NCI-H524 (cell line): ENCODE measurements at places on chromosomes 7 and 10.

DNA sequence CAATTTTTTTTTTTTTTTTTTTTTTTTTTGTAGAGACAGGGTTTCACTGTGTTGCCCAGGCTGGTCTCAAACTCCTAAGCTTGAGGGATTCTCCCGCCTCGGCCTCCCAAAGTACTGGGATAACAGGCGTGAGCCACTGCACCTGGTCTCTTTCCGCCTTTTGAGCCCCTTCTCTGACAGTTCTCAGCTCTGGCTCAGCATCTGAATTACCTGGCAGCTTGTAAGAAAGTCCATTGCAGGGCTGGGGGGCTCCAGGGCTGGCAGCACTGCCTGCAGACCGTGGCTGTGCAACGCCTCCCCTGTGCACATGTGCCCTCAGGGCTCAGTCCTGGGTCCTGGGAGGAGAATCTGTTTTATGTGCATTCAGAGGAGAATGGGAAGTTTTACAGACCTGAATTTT is 37.6 kb downstream of the VWA2 start:
- DNase-seq: no peak

- DNase-seq: no peak
These were observed 153.1 kb downstream of the GALNT11 start for GRCh38 chr7:152178405-152179058.

GRCh38 chr10:99964791-99965190 is 45.0 kb downstream of the DNMBP start:
- DNase-seq: no peak

DNA sequence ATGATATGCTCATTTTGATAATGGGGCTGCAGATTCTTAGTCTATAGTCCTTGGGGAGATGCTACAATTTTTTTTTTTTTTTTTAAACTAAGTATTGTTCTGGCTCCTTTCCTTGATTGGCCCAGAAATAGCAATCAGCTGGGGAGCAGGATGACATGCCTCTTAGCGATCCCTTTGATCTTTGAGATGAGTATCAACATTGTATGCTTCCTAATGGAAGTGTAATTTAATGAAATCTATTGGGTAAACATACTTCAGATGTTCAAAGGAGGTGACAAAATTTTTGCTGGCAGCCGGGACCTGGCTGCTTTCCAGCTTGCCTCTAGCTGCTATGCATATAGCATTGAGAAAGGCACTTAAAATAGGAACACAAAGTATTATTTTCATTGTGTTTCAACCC is 43.5 kb downstream of the VTI1A start:
- DNase-seq: no peak

DNA sequence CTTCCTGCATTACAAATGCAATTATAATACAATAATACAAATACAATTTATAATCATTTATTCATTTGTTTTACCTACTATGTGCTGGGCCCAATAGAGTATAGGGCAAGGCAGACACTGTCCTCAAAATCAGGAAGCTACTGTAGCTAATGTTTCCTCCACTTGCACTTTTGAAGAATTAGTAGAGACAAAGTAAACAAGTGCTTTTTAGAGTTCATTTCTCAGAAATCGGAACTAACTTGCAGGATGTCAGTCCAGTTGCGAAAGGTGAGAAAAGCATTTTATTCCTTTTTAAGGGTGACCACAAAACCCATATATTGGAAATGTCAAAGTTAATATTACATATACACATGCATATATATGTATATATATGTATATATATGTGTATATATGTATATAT is 14.2 kb downstream of the ADRB1 start:
- DNase-seq: no peak
